Eye (tissue), 1 donor: ENCODE measurements at places on chromosomes 13 and 19.

DNA sequence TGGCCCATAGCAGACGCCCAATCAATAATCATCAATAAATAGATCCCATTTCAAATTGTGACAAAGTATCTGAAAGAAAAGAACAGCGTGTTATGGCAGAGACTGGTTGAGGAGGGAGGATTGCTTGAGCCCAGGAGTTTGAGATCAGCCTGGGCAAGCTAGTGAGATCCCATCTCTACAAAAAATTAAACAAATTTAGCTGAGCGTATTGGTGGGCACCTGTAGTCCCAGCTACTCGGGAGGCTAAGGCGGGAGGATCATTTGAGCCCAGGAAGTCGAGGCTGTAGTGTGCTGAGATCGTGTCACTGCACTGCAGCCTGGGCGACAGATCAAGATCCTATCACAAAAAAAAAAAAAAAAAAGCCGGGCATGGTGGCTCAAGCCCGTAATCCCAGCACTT lies 6.4 kb upstream of the GNA11 start:
- DNase-seq, result no peak

- DNase-seq, result no peak
These were observed 180.7 kb upstream of the STARD13 start for GRCh38 chr13:33466262-33466661.

- no peak for DNase-seq
These were observed 128.6 kb downstream of the TEX29 start for GRCh38 chr13:111449041-111449440.

- DNase-seq, result no peak
These were observed 6.1 kb downstream of the RNF126 start for GRCh38 chr19:656751-657559.

DNA sequence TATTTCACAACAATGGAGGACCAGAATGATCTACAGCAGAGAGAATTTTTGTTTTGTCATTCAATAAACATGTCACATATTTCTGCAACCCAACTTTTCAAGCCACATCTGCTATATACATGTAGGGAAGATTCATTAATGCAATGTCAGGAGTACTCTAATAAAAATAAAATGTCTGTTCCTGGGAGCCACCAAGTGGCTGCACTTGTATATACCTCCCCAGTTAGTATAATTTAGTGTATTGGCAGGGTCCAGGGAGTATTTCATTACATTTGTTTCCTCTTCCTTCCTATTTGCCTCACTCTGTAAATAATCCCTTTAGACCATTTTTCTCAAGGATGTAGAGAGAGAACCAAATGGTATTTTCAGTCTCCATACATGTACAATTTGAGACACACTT lies 1169.0 kb downstream of the DIAPH3 start:
- DNase-seq, result no peak

DNA sequence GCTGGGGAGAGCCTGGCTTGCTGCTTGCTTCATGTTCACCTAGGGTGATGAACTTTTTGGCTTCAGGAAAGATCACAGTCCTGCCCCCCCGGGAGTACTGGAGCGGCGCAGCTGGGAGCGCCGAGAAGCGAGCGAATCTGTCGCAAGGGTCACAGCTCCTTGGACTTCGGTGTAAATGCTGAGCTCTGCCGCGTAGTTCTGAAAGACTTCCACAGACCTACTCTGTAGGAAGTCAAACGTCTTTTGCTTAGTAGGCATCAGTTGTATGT lies 2.7 kb downstream of the ING1 start:
- no peak for DNase-seq

- DNase-seq, result no peak
These were observed 12.5 kb upstream of the ZNF675 start for GRCh38 chr19:23699521-23699860.

GRCh38 chr13:94712812-94713560 lies 641 bp upstream of the SOX21 start:
- DNase-seq, result peak; percentile 70

DNA sequence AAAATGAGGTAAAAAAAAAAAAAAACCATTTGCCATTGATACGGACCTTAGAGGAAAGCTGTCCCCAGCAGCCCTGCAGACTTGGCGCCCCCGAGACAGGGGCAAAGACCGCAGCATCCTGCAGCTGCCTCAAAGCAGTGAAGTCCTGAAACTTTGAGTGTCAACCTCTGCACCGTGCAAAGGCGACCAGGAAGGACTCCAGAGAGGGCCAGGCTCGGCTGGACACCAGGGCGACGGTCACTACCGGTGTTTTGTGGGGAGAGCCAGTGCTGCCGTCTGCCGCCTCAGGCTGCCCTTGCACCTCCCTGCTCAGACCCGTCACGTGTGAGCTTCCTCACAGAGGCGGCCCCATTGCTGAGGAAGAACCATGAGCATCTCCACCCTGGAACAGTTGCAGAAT lies 146.7 kb upstream of the SPACA7 start:
- no peak for DNase-seq

GRCh38 chr13:99663185-99663825 lies 162.0 kb downstream of the TM9SF2 start:
- DNase-seq, result peak; percentile 31

- no peak for DNase-seq
These were observed 236.8 kb upstream of the SERP2 start for GRCh38 chr13:44136696-44137268.

DNA sequence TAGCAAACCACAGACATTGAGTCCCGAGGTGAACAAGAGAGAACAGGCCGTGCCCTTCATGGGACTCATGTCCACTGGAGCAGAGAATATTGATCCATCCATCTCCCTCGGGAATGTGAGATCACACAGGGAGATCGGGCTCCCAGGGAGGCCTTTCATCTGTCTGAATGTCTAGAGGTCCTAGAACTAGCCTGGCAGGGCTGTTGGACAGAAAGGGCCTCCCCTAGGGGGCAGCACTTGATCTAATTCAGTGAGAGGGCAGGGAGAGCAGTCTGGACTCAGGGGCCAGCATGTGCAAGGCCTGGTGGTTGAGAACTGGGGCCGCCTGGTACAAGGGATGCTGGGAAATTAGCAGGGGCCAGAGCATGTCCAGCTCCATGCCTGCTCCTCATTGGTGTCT lies 4.3 kb downstream of the RUVBL2 start:
- DNase-seq, result peak; percentile 58

- DNase-seq, result peak; percentile 67
These were observed 15.2 kb downstream of the ZSCAN5C start for GRCh38 chr19:56217039-56217949.

GRCh38 chr13:45718992-45719391 lies 16.9 kb downstream of the CBY2 start:
- no peak for DNase-seq

DNA sequence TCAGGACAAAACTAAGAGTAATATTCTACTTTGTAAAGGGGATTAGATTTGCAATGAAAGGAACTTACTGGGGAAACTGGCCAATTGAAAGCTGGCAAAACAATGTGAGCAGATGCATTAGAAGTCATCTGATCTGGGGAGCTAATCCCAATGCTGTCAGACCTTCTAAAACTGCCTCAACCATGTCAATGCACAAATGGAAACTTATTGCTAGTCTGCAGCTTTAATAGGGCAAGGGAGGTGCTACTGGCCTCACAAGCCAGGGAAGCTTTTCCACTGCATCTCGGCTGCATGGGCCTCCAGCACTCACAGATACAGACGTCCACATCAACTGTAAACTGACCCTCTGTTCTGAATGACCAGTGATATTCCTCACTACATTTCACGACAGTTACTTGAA lies 154.2 kb downstream of the LHFPL6 start:
- DNase-seq, result peak; percentile 60
